CD4-positive, alpha-beta T cell (primary cell): ENCODE measurements at places on chromosomes 16 and 17. TPM values are rescaled to one million over a fixed set of nuclear protein-coding genes. Genes with fewer than 3 reads are reported as not detected.

DNA sequence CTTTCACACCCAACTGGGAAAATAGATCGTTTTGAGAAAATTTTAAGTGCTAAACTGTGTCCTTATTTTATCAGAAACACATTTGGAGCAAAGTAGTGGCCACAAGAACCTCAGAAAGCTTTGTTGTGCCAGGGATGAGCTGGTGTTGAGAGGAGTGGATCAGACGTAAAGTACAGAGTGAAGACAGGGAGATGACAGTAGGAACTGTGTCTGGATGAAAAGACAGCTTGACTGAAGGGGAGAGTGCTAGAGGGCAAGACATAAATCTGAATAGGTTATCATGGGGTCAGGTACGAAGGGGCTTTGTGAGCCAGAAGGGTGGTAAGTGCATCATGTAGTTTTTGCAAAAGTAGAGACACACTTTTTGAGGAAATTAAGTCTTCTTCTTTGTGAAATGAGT lies 39.3 kb upstream of the CARMIL2 start:
- peaks cover 9% of the 10 kb centered on the region for H3K36me3 ChIP-seq
- H3K27ac ChIP-seq, result no peak overlapping the region
- DNase-seq, result no peak
- peaks cover 4% of the 10 kb centered on the region for H3K4me1 ChIP-seq

DNA sequence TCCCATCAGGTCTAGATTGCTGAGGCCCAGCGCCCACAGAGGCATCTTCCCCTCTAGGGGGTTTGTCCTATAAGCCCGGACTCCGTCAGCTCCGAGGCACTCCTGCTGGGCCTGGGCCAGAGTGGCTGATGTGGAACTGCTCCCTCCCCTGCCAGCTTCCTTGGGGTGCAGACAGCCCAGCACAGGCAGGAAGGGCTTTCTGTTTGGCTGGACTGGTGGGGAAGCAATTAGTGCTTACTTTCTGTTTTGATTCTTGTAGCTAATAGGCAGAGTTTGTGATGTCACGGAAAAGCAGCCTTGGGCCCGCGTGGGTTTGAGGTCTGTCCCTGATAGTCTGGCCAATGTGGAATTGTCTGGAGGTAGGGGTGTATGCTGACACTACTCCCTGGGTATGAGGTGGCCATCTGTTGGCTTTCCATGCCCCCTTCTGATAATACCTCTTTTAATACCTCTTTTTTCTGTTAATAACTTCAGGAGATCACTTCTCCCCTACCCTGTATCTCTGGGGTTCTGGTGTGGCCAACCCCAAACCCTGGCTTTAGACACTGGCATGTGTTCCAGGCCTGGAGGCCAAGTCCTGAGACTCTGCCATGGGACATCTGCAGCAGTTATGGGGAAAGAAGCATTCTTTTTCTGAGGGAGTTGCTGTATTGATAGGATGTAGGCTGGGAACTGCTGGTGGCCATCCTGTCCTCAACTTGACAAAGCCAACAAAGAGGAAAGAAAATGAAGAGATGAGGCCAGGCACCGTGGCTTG lies 190.9 kb downstream of the RAB11FIP4 start:
- H3K4me1 ChIP-seq, result peaks cover 11% of the 10 kb centered on the region
- H3K36me3 ChIP-seq, result no peaks in the 10 kb centered on the region
- H3K4me3 ChIP-seq, result no peak overlapping the region
- H3K27ac ChIP-seq, result no peak overlapping the region

- DNase-seq, result no peak
- H3K36me3 ChIP-seq, result peaks cover 6% of the 10 kb centered on the region
- H3K27ac ChIP-seq, result no peak overlapping the region
- H3K27me3 ChIP-seq, result no peaks in the 10 kb centered on the region
Measured at GRCh38 chr16:68987734-68988457, 117.6 kb upstream of the HAS3 start.

DNA sequence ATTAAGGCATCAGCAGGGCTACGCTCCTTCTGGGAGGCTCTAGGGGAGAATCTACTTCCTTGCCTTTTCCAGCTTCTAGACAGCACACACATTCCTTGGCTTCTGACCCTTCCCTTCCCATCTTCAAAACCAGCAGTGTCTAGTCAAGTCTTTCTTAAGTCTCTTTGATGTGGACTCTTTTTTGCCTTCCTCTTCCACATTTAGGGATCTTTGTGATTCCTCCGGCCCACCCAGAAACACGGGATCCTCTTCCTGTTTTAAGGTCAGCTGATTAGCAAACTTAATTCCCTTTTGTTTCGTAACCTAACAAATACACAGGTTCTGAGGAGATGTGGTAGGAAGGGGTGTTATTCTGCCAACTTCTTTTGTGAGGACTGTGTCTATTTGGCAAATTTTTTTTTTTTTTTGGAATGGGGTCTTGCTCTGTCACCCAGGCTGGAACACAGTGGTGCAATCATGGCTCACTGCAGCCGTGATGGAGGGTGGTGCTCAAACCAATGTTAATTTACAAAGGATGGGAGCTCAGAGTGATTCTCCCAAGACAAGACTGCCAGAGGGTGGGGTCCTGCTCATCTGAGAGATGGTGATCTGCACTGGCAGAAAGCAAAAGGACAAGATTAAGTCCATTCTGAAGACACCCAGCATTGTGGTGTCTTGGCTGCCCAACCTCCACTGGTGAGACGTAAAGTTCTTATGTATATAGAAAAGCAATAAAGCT lies 14.7 kb downstream of the KNOP1 start:
- DNase-seq, result no peak
- H3K4me3 ChIP-seq, result no peak overlapping the region
- H3K27ac ChIP-seq, result no peak overlapping the region
- peaks cover 64% of the 10 kb centered on the region for H3K36me3 ChIP-seq
- no peaks in the 10 kb centered on the region for H3K27me3 ChIP-seq

The NOG gene
- 12.7 TPM for total RNA-seq
